Activated naive CD4-positive, alpha-beta T cell treated with anti-CD3 and anti-CD28 coated beads, Interleukin-2, amount 10 ng/mL, durations not matched to agents 7 days and 5 days (primary cell): ENCODE measurements at places on chromosomes 11 and 22.

- DNase-seq: no peak
- H3K4me3 ChIP-seq: no peak overlapping the region
- H3K4me1 ChIP-seq: no peaks in the 10 kb centered on the region
- H3K36me3 ChIP-seq: no peaks in the 10 kb centered on the region
These were observed 13.8 kb upstream of the POGLUT3 start for GRCh38 chr11:108511851-108512474.

DNA sequence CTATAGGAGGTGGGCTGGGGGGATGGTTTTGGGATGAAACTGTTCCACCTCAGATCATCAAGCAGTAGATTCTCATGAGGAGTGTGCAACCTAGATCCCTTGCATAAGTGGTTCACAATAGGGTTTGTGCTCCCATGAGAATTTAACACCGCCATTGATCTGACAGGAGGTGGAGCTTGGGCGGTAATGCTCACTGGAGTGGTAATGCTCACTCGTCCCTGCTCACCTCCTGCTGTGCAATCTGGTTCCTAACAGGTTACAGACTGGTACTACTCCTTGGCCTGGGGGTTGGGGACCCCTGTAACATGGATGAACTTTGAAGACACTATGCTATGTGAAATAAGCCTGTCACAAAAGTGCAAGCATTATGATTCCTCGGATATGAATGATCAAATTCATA lies 87.0 kb upstream of the CLNS1A start:
- no peak overlapping the region for H3K4me3 ChIP-seq
- DNase-seq: no peak
- H3K27me3 ChIP-seq: no peaks in the 10 kb centered on the region
- H3K36me3 ChIP-seq: peaks cover 30% of the 10 kb centered on the region
- no peaks in the 10 kb centered on the region for H3K4me1 ChIP-seq

DNA sequence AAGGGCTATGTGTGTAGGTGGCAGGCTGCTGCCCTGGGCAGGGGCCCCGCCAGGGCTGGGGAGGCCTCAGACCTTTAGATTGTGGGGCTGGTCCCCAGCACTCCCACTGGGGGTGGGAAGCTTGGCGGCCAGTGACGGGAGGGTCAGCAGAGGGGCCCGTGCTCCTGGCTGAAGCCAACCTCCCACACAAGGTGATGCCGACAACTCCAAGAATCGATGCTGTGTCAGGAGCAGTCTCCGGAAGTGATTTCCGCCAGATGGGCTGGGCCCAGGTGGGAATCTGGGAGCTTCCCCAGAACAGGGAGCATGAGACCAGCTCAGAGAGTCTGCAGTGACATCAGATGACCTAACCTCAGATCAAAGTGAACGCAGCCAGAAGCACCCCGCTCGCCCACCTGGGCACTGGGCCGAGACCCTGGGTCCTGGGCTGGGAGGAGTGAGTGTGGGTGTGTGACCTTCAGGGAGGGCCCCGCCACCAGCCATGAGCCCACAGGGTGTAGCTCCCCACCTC lies 7.7 kb downstream of the TRPM5 start:
- no peaks in the 10 kb centered on the region for H3K4me1 ChIP-seq
- no peak overlapping the region for H3K27ac ChIP-seq
- peaks cover 27% of the 10 kb centered on the region for H3K27me3 ChIP-seq
- H3K36me3 ChIP-seq: no peaks in the 10 kb centered on the region
- no peak overlapping the region for H3K4me3 ChIP-seq

DNA sequence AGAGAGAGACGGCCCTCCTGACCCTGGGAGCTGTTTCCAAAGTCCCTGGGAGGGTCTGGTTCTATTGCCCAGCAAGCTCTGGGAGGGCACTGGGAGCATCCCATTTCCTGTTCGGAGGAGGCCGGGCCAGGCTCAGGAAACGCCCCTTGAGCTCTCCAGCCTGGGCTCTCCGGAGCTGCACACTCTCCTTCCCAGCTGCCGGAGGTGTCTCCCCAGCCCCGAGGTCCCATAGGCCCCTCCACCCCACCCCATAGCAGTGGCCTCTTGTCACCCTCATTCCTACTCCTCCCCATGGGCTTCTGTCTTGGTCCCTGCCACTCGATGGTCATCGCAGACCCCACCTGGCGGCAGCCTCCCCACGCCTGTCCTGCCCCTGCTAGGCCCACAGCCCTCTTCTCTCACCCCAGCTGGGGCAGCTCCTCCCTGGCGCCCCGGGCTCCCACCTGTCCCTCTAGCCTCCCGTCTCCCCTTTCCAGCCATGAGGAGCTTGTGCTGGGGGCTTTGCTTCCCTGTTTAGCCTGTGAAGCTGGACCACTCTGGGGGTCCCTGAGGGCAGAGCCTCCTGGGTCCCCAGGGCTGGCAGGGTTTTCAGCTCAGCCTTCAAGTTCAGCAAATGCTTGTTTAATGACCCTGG lies 2.8 kb downstream of the TSPAN32 start:
- H3K27me3 ChIP-seq: no peaks in the 10 kb centered on the region
- H3K4me1 ChIP-seq: peaks cover 54% of the 10 kb centered on the region
- peaks cover 18% of the 10 kb centered on the region for H3K36me3 ChIP-seq
- H3K27ac ChIP-seq: peak overlapping the region; percentile 80

DNA sequence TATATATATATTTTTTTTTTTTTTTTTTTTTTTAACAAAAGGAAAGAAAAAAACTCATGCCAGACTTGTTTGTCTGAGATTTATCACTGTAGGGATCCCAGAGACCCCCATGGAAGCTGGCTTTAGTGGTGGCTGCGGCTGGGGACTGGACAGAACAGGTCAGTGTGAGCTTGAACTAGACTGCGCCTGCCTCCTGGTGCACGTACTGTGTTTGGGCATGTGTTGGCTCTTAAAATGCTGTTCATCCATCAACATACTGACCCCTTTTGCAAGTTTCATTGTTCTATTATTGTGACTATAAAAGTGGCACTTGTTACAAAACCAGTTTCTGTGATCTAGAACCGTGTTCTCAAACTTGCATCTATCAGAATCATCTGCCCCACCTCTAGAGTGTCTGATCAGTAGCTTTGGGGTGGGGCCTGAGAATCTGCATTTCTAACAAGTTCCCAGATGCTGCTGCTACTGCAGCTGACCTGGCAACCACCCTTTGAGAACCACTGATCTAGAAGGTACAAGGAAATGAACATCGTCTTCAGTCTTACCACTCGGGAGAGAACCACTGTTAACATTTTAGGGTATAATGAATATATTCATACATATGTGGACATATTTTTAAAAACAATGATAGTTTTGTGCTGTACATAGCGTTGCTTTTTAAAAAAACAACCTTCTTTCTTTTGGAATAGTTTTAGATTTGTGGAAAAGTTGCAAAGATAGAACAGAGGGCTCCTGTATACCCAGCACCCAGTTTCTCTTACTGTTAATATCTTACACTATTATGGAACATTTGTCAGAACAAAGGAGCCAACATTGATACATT lies 54.0 kb downstream of the ZNRF3 start:
- peaks cover 79% of the 10 kb centered on the region for H3K27me3 ChIP-seq
- no peaks in the 10 kb centered on the region for H3K36me3 ChIP-seq
- no peak overlapping the region for H3K27ac ChIP-seq
- no peak overlapping the region for H3K4me3 ChIP-seq
